ENCODE measurements at places on chromosomes 1 and 21. TPM values are rescaled to one million over a fixed set of nuclear protein-coding genes. Genes with fewer than 3 reads are reported as not detected.

DNA sequence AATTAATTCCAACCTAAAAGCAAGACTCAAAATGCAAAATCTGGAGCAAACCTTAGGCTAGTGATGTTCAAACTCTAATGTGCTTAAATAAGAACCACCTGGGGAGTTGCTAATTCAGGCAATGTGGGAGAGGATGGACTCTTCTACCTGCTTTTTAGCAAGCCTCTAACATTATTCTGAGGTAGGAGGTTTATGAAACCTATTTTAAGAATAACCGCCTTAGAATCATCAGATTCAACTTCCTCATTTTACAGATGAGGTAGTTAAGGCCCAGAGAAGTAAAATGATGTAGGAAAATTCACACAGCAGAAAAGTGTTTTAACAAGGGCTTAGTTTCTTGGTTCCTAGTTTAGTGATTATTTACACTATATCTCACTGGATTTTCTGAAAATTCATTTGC is 8.6 kb upstream of the NTNG1 start:
- DNase-seq: no peak

DNA sequence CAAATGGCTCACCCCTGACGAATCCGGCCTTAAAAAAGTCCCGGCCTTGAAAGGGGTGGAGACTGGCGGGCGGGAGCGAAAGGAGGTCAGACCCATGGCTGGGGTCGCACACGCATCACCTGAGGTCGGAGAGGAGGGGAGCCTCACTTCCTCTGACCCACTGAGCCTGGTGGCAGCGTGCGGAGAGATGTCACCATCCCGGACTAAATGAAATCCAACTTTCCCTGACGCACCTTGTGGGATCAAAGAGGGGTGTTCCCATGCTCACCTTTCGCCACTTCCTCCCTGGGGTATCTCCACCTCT is 709 bp upstream of the SLC41A1 start:
- DNase-seq: no peak

DNA sequence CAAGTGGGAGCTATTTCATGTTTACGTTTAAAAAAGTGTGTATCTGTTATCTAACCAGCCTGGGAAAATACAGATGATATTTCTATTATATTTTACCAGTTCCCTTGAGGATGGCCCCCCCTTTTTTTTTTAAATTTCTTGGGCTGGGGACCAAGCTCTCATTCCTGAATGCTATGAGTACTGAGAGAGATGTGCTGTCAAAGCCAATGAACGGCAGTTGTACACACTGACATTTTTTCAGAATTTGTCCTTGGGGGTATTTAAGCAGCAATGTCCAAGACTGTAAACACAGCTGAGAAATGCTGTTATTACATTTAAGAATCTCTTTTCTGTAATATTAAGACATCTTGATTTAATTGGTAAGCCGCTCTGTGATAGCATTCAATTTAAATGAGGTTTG is 177.9 kb downstream of the ST6GALNAC3 start:
- no peak for DNase-seq

GRCh38 chr21:15592271-15592860 is 137.4 kb upstream of the USP25 start:
- DNase-seq: peak; percentile 35

Gene GPR153
- total RNA-seq: 8.8 TPM

Gene ARTN
- total RNA-seq: 10.4 TPM

Gene ZNF593
- total RNA-seq: 26.2 TPM

Gene GFI1
- not detected for total RNA-seq

Gene GSTM1
- total RNA-seq: not detected
